ENCODE measurements at places on chromosomes 13 and 19.

DNA sequence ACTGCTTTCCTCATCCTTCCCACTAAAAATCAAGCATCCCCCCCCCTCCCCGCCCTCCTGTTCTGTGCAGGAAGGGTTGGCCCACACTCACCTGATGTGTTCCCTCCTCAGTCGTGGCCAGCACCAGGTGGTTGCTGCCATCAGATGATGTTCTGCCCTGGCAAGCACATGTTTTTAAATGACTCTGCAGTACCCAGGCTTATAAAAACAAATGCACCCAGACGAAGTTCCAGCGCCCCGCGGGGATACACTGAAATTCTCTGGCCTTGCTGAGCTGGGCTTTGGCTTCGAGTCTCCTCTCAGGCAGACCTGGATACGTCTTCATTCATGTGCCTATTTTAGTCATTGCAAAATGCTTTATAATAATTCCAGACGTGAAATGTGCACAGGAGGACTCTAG is 316.3 kb downstream of the DLEU7 start:
- DNase-seq = no peak

DNA sequence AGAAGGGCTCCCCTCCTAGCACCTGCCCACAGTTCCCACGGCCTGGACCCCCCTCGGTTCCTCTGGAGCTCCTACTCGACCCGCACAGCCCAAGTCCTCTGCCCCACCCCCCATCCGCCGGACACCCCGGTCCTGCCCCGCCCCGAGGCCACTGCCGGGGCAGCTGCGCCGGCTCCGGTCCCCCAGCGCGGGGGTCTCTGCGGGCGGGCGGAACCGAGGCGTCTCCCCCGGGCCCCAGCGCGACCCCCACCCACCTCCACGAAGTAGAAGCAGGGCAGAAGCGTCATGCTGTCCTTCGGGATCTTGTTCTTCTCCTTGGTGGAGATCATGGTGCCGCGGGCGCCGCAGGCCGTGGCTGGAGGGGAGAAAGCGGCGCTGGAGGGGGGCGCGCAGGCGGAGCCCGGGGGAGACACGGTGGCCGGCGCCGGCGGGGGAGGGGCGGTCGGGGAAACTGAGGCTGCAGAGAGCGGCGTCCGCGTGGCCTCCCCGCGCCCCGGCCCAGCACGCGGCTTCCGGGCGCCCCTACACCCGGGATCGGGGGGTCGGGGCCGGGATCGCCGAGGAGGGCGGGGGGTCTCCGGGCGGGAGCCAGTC is 427 bp downstream of the PLPPR3 start:
- DNase-seq = no peak

DNA sequence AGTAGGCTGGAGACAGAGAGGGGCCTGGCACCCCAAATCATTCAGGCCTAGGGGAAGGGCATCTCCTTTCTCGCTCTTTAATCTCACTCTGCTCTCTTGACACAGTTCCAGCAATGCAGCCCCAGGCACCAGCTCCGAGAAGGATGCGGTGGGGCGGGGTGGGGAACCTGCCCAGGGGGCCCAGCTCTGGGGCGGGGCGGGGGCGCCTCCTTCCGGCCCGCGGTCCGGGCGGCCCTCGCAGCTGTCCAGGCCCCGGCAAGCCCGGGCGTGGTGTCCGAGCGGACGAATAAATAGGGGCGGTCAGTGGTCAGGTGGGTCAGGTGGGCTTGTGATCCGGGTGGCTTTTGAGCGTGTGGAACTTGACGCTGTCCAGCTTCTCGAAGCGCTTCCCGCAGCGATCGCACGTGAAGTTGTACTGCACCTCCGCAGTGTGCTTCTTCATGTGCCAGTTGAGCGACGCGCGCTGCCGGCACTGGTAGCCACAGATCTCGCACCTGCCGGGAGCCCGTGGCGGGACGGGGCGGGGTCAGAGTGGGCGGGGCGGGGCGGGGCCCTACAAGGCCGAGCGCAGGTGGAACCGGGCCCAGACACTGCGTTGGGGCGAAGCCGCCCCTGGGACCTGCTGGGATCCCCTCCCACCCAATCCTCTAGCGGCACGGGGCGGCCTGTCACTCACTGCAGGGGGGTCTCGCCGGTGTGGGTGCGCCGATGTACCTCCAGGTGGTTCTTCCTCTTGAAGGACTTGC is 2.7 kb upstream of the ELAVL3 start:
- DNase-seq = no peak

DNA sequence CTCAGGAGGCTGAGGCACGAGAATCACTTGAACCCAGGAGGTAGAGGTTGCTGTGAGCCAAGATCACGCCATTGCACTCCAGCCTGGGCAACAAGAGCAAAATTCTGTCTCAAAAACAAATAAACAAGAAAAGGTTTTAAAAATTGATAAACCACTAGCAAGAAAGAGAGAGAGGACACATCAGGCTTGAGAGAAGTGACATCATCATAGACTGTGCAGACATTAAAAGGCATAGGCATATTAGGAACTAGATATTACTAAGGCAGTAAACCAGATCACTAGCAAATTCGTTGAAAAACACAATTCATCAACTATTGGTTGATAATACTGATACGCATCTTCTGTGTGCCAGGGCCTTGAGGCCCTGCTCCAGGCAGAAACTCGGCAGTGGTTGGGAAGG is 7.7 kb downstream of the A1BG start:
- no peak for DNase-seq

- no peak for DNase-seq
These were observed 548.2 kb downstream of the KCTD12 start for GRCh38 chr13:76338003-76338402.

DNA sequence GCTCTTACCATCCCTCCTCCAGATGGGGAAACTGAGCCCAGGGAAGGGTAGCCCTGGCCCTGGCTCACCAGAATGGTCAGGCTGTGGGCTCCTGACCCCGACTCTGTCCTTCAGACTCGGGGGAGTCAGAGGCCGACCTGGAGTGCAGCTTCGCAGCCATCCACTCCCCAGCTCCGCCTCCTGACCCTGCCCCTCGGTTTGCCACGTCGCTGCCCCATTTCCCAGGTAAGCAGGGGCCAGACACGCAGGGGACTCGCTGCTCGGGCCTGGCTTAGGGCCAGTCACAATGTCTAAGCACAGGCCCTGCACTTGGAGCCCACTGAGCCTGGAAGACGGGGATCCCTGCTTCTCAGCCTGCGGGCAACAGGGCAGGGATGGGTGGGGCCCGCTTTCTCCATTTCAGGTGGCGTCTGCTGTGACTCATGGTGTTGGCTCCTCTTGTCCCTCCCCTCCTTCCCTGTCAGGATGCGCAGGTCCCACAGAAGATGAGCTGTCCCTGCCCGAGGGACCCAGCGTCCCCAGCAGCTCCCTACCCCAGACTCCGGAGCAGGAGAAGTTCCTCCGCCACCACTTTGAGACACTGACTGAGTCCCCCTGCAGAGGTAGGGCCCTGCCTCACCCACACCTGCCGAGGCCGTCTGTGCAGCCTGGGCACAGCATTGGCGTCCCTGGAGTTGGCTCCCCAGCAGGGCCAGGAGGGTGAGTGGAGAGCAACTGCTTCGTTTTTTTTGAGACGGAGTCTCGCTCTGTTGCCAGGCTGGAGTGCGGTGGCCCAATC is 9.2 kb upstream of the OVOL3 start:
- DNase-seq = no peak

DNA sequence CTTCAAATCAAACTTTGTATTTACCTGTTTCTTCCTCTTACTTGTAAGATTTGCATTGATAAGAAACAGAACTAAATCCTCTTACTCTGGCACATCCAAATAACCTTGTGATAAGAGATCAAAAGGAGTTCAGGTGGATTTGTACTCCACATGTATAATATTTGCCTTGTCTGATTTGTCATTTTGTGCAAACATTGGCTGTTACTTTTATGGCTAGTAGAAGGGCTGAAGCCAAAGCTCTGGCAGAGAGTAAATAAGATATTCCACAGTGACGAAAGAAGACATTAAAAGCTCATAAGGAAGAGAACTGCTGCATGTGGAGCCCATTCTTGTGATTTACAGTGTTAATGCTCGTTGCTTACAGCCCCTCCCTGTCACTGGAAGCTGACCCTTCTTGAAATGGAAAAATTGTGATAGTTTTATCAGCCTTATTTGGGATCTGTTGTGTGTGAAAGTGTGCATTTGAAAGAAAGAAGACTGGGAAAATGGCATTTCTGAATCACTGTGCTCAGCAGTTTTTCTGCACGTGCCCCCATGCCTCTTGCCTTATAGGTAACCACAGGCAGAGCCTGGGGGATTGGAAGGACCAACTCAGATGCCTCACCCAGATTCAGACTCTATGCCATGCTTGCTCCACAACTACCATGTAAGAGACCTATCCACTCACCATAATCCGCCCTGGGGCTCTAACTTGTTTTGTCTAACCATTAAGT is 68.2 kb downstream of the OXGR1 start:
- DNase-seq = no peak

- DNase-seq = no peak
These were observed 3.3 kb downstream of the EEF2 start for GRCh38 chr19:3981736-3982681.

GRCh38 chr19:2228157-2229030 is 7.7 kb downstream of the PLEKHJ1 start:
- no peak for DNase-seq

GRCh38 chr13:33016414-33017322 is at the start of gene KL:
TSS of gene KL (plus strand) at chr13:33016423. CDS start at chr13:33016441, 18 bp downstream.
- DNase-seq = no peak

GRCh38 chr13:73665261-73665660 is 468.9 kb downstream of the KLF12 start:
- DNase-seq = no peak

GRCh38 chr19:21434516-21434915 is 37.6 kb downstream of the ZNF493 start:
- no peak for DNase-seq

DNA sequence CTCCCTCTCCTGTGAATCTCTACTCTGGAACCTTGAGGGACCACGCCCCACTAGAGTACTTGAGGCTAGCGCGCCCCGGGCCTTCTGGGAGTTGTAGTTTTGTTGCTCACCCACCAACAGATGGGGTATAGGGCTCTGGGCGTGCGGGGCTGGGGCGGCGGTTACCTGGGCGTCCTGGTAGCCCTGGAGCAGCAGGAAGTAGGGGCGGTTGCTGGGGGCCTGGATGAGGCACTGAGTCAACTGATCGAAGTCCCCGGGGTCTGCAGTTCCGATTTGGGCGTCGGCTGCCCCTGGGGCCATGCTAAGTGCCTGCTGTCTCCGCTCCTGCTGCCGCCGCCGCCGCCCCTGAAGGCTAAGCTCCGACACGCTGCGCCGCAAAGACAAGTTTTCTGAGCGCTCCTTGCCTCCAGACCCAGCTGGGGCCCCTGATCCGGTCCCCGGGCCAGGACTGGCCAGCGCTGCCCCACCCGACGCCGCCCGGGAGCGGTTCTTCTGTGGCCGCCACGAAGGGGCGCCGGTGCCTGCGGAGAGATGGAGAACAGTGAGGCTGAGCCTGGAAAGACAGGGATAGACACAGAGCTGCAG is 5.3 kb downstream of the RASIP1 start:
- DNase-seq = no peak

- DNase-seq = no peak
These were observed 13.1 kb downstream of the ERICH6B start for GRCh38 chr13:45602183-45603170.

DNA sequence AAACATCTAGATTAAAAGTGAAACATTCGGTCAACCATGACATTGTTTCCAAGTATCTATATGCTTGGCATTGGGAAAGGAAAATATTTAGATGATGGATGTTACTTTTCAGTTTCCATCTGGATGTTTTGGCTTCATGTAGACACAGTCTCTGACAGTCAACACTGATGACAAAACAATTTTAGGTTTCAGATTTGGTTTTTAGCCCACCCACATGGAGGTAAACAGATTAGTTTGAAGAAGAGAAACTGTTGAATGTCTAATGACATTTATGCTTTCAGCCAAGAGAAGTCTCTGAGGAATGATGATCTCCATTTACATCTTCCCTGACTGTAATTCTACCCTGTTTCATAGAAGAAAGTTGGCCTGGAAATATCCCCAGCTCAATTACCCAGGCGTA is 379.1 kb downstream of the SLITRK6 start:
- no peak for DNase-seq

GRCh38 chr19:15129856-15130585 is 22.8 kb downstream of the SYDE1 start:
- DNase-seq = no peak

GRCh38 chr13:27273658-27274425 is 3.2 kb downstream of the RASL11A start:
- DNase-seq = no peak

- no peak for DNase-seq
These were observed 12.3 kb downstream of the STAP2 start for GRCh38 chr19:4326215-4326836.

GRCh38 chr19:43777163-43777695 is 3.5 kb downstream of the KCNN4 start:
- no peak for DNase-seq

GRCh38 chr13:99335603-99336002 is 28.4 kb upstream of the GPR183 start:
- no peak for DNase-seq

GRCh38 chr19:49873834-49874233 is 3.3 kb downstream of the AKT1S1 start:
- DNase-seq = no peak

DNA sequence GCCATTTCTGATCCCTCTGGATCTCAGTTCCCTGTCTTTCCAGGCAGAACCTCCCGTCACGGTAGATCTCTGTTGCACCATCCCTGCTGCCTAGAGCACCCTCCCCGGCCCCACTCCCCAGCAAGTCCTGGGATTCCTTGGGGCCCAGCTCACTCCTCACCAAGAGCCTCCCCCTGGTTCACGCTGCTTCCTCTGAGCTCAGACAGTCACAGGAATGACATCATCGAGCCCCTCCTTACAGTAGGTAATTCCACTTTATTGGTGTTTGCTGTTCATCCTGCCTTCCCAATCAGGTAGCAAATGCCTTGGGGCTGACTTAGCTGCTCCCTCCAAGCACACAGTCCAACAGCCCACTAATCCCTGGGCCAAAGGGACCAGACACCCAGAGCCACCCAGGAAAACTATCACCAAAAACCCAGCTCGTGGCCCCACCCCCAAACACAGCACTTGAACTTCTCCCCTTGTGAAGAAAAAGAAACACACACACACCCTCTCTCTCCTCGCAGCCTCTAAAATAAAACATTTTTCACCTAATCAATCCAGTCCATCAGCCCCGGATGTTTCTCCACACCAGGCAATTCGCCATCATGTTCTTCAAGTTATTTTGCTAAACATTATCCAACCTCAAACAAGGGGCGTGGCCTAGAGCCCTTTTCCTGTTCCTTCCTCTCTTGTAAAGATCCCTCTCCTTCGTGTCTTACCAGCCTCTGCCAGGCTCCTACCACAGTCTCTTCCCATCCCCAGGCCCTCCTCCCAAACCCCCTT is 2.5 kb downstream of the NAPA start:
- no peak for DNase-seq

- DNase-seq = no peak
These were observed 622.6 kb upstream of the PCDH20 start for GRCh38 chr13:62038214-62038613.

Measured in stimulated activated CD8-positive, alpha-beta memory T cell treated with anti-CD3 and anti-CD28 coated beads, Interleukin-4, amount 100 ng/mL, for 1 hour (primary cell).